Kidney capillary endothelial cell (primary cell): ENCODE measurements at places on chromosomes 5 and 9.

DNA sequence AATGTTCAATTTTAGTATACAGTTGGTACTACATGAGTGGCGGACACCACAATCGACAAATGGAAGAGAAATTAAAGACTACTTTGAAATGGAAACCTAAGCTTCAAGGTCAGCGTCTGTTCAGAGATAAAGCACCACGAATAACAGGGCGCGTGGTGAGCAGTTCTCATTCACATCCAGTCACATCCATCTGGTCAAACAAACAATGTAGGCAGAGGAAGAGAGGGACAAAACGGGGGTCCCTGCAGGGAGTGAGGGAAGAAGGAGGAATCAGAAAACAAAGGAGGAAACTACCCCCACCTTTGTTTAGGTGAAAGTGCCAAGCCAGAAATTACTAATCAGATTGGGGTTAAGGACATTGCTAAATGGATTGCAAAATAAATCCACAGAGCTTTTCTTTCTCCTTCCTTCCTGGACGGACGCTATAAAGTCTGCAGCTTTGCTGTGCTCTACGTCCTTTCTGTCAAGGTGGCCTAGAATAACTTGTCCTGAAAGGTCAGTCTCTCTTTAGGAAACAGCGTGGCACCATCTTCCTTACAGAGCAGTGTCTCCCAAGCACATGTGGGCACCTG lies 138.6 kb downstream of the ENTREP1 start:
- no peak for DNase-seq

GRCh38 chr5:100900796-100901781 lies 2.0 kb downstream of the ST8SIA4 start:
- peak; percentile 69 for DNase-seq

GRCh38 chr5:38420691-38421390 lies 135.6 kb downstream of the LIFR start:
- peak; percentile 79 for DNase-seq

GRCh38 chr9:114491430-114492003 lies 13.8 kb downstream of the WHRN start:
- no peak for DNase-seq

GRCh38 chr9:679462-679861 lies 162.0 kb upstream of the DMRT1 start:
- no peak for DNase-seq

DNA sequence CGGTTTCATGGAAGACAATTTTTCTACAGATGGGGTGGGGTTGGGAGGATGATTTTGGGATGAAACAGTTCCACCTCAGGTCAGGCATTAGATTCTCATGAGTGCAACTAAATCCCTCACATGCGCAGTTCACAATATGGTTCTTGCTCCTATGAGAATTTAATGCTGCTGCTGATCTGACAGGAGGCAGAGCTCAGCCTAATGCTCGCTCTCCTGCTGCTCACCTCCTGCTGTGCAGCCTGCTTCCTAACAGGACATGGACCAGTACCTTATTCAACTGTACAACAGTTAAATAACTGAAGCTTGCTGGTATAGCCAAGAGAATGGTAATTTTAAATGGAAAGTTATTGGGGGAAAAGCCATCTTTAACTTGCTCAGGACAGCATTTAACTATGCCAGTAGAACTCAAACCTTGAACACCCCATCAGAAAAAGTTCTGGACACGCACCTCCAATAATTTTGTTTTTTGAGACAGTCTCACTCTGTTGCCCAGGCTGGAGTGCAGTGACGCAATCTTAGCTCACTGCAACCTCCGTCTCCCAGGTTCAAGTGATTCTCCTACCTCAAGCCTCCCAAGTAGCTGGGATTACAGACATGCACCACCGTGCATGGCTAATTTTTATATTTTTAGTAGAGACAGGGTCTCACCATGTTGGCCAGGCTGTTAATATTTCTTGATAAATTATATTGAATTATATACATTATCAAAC lies 27.7 kb downstream of the HMGCR start:
- DNase-seq = no peak
